ENCODE measurements at places on chromosomes 3 and 15. TPM values are rescaled to one million over a fixed set of nuclear protein-coding genes. Genes with fewer than 3 reads are reported as not detected.

PLA2G4F gene
- 63.2 TPM for total RNA-seq

TICRR gene
- 1.8 TPM for total RNA-seq

ETV5 gene
- 41.5 TPM for total RNA-seq

UBA7 gene
- 97.4 TPM for total RNA-seq

SERINC4 gene
- 0.12 TPM for total RNA-seq

NTRK3 gene
- total RNA-seq: 4.1 TPM

SGO1 gene
- total RNA-seq: 3.3 TPM

GOLGA6B gene
- not detected for total RNA-seq

CLASP2 gene
- 48.4 TPM for total RNA-seq

GRCh38 chr3:149990423-149990948, 19.8 kb upstream of the PFN2 start:
- H3K36me3 ChIP-seq: no peaks in the 10 kb centered on the region
- H3K27ac ChIP-seq: no peak overlapping the region
- H3K27me3 ChIP-seq: no peaks in the 10 kb centered on the region
- H3K4me1 ChIP-seq: no peaks in the 10 kb centered on the region
- no peak overlapping the region for H3K4me3 ChIP-seq

DNA sequence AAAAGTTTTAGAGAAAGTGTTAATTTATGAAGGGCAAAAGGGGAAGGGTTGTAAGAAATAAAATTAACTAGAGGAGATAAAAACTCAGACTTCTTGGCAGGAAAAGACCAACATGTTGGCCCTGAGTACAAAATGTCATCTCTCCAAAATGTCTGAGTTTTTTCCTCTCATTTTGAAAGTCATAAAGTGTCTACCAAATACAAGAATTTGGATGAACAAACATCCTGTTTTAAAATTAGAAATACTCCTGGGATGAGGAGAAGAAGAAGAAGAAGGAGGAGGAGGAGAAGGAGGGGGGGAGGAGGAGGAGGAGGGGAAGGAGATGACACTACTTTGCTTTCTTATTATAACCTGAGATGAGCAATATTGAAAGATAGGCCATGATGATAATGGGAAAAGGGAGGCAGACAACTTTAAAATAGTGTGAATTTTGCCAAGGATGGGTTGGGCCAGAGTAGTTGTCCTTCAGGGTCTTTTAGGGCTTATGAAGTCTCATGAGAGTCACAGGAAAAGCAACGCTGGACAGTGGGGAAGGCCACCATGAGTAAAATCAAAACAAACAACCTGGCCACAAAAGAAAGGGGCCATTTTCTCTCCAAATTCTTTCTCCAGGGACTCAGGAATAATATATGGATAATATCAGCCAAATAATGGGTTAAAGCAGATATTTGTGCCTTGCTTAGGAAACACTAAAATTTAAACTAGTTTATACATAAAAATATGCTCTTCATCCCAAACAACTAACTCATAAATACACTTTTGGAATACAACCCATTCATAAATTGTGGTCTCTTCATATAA, 632.9 kb downstream of the EPHA3 start:
- no peaks in the 10 kb centered on the region for H3K4me1 ChIP-seq
- DNase-seq: no peak
- no peak overlapping the region for H3K4me3 ChIP-seq
- H3K27me3 ChIP-seq: no peaks in the 10 kb centered on the region
- H3K36me3 ChIP-seq: no peaks in the 10 kb centered on the region

- no peak overlapping the region for H3K27ac ChIP-seq
- no peak for DNase-seq
- H3K27me3 ChIP-seq: no peaks in the 10 kb centered on the region
Measured at GRCh38 chr15:85129881-85130280, 148.2 kb downstream of the PDE8A start.

GRCh38 chr3:169161011-169161410, 502.5 kb downstream of the MECOM start:
- no peak overlapping the region for H3K27ac ChIP-seq
- H3K4me1 ChIP-seq: peaks cover 6% of the 10 kb centered on the region
- no peak for DNase-seq
- no peaks in the 10 kb centered on the region for H3K27me3 ChIP-seq

GRCh38 chr3:102733791-102734563, 299.2 kb downstream of the ZPLD1 start:
- no peak overlapping the region for H3K27ac ChIP-seq
- H3K27me3 ChIP-seq: no peaks in the 10 kb centered on the region
- no peak overlapping the region for H3K4me3 ChIP-seq
- no peaks in the 10 kb centered on the region for H3K36me3 ChIP-seq
- DNase-seq: no peak

DNA sequence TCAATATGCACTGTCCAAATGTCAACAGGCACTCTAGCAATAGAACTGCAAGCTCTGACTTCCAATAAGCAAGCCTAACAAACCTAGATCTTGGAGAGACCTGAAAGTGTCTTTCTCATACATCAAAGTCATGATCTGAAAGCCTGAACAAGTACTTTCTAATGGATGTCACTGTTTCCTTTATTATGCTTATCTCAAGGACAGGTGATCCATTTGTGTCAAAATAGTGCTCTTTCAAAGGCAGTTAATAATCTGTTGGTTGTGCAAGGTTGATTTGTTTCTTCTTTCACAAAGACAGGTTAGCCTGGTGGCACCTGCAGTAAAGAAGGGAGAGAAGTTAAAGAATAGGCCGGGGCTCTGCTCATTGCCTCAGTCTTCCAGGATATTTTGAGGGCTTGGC, 146.8 kb downstream of the EPHB1 start:
- no peaks in the 10 kb centered on the region for H3K27me3 ChIP-seq
- H3K27ac ChIP-seq: no peak overlapping the region
- DNase-seq: no peak
- no peak overlapping the region for H3K4me3 ChIP-seq
- H3K4me1 ChIP-seq: no peaks in the 10 kb centered on the region

DNA sequence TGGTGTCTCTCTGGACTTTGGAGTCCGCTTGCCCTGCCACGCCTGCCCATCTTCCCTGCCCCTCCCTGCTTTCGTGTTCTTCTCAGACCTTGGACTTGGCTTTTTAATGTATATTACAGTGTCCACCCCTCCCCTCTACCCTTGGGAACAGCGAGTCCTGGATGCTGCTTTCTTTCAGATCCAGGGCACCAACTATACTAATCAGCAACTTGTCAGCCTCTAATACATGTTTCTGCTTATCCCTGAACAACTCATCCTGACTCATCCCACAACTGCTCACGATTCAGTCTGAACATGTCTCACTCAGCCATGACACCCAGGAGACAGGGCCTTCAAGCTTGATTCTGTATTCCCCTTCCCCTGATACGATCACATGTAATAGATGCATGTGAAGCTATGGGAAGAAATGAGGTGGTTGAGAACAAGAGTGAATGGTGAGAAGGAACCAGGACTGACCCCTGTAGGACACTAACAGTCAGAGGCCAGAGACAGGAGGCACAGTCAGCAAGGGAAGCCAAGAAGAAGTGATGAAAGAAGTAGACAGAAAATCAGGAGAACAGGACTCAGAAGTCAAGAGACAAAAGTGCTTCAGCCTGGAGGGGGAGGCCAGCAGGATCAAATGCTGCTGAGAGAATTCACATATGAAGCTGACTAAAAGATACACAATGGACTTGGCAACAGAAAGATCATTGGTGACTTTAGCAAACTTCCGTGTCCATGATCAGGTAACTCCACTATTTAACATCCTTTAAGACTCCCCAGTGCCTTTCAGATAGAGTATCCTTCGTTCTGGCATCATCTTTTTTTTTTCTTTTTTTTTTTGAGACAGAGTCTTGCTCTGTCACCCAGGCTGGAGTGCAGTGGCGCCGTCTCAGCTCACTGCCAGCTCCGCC, 35.4 kb downstream of the BCL2L10 start:
- no peaks in the 10 kb centered on the region for H3K27me3 ChIP-seq
- H3K27ac ChIP-seq: no peak overlapping the region
- H3K4me1 ChIP-seq: no peaks in the 10 kb centered on the region
- H3K4me3 ChIP-seq: no peak overlapping the region
- no peaks in the 10 kb centered on the region for H3K36me3 ChIP-seq

DNA sequence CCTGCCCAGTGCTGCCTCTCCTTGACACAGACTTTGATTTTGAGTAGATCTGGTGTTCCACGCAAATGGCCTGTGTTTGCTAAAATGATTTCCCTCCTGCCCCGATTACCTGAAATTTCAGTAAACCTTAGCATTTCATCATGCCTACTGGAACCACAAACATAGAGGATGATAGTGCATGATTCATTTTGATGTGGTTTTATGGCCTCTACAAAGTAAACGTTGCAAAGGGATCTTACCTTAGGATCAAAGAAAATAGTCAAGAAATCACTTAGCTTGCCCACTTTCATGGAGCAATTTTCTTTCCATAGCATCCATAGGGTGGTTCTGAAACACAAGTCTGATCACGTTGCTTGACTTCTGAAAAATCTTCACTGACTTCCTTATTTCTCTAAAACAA, 524.6 kb upstream of the ATP11B start:
- H3K36me3 ChIP-seq: no peaks in the 10 kb centered on the region
- H3K27ac ChIP-seq: no peak overlapping the region
- DNase-seq: no peak
- H3K4me3 ChIP-seq: no peak overlapping the region

DNA sequence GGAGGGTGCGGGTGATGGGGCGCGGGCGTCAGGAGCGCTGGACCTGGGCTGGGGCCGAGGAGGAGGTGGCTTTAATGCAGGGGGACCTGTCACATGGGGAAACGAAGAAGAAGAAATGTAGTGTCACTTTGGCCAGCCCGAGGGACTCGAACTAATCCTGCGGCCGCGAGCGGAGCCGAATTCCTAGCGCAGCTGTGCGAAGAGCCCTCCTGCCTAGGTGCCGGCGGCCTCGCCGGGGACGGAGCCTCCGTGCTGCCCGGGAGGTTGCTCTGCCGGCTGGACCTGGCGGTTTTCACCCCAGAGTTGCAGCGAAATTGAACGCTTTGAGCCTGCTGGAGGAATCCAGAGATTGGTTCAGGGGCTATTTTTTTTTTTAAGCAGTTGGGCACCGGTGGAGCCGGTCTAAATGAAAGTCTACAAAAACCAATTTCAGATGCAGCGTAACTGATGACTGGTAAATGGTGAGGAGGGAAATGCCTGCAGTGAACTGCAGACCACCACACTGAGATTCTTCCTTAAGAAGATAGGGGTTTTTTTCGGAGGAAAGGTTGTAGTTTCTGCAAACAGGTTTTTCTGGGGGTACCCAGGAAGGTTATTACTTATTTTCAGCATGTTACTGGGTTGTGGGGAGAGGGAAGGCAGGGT, 662 bp downstream of the TMEM108 start:
- H3K4me1 ChIP-seq: no peaks in the 10 kb centered on the region
- H3K36me3 ChIP-seq: no peaks in the 10 kb centered on the region
- H3K27me3 ChIP-seq: peaks cover 46% of the 10 kb centered on the region
- no peak overlapping the region for H3K27ac ChIP-seq
- peak; percentile 85 for DNase-seq

- DNase-seq: no peak
- no peaks in the 10 kb centered on the region for H3K27me3 ChIP-seq
- H3K4me3 ChIP-seq: no peak overlapping the region
- no peaks in the 10 kb centered on the region for H3K4me1 ChIP-seq
- peak overlapping the region; percentile 88 for H3K27ac ChIP-seq
Measured at GRCh38 chr3:141499965-141500364, 13.1 kb downstream of the RASA2 start.
